ENCODE measurements at places on chromosomes 11 and 22.

- DNase-seq: no peak
Observed at GRCh38 chr22:26302726-26303125, 126.3 kb upstream of the ASPHD2 start.

DNA sequence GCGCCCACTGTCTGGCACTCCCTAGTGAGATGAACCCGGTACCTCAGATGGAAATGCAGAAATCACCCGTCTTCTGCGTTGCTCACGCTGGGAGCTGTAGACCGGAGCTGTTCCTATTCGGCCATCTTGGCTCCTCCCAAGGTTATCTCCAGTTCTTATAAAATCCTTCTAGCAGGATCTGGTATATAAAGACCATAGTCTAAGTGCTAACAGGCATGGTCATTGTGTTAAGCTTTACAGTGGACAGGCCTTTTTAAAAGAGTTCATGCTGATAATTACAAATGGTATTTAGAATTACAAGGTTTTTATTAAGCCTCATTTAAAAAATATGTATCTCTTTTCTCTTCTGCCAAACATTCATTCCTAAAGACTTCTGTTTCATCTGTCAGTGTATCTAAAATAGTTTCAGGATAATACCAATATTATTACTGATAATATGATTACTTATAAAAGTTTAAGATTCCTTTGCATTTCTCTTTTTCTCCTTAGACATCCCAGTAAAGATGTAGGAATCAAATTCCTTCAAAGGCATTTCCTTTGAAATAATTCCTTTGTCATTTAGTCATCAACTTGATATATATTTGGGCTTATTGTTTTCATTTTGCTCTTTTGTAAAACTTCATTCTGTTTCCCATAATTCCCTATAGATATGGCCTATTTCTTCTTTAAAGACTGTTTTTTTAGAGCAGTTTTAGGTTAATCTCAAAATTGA lies 20.7 kb downstream of the DDX10 start:
- DNase-seq: no peak

DNA sequence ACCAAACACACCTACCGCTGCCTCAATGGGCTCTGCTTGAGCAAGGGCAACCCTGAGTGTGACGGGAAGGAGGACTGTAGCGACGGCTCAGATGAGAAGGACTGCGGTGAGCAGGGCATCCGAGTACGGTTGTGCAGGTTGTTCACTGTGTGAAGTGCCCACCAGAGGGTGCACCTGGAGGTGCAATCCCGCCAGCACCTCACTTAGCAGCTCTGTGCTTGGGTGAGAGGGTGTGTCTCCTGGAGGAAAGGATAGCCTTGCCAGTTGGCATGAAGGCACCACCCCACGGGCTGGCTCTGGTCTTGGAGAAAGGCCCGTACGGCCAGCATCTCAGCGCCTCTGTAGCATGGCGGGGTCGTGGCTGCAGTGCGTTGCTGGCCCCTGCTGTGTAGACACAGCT lies 39.4 kb downstream of the ST14 start:
- no peak for DNase-seq

DNA sequence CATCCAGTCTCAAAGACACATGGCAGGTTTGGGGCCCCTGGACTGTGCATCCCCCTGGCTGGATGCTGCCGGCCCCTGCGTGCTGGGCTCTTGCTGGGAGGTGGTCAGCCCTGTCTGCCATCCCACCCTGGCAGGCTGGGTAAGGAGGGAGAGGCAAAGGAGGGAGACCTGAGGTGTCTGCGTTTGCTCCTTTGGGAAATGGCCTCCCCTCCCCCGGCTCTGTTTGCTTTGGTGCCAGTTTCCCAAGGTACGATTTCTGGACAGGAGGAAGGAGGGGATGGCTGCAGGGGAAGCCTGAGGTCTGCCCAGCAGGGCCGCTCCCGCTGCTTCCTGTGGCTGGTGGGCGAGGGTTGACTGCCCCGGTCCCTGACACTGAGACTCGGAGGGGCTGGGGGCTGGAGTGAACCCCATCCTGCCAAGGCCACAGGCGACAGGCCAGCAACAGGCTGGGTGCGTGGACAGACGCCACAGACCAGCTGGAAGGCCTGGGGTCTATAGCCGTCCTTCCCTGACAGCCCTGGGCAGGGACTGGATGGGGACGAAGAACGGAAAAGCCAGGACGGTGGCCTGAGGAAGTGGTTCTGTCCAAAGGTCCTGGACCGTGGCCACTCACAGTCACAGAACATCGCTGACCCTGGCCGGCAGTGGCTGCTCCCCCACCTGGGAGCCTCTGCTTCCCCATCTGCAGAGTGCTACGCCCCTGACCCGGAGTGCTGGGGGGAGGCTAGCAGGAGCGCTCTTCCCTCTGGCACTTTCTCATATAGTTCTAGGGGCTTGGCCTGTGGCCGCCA lies 38.0 kb downstream of the OSBPL5 start:
- no peak for DNase-seq

- DNase-seq: no peak
Observed at GRCh38 chr11:74443071-74443864, 24.1 kb downstream of the KCNE3 start.

- no peak for DNase-seq
Observed at GRCh38 chr22:39360674-39361413, 11.1 kb downstream of the SYNGR1 start.

DNA sequence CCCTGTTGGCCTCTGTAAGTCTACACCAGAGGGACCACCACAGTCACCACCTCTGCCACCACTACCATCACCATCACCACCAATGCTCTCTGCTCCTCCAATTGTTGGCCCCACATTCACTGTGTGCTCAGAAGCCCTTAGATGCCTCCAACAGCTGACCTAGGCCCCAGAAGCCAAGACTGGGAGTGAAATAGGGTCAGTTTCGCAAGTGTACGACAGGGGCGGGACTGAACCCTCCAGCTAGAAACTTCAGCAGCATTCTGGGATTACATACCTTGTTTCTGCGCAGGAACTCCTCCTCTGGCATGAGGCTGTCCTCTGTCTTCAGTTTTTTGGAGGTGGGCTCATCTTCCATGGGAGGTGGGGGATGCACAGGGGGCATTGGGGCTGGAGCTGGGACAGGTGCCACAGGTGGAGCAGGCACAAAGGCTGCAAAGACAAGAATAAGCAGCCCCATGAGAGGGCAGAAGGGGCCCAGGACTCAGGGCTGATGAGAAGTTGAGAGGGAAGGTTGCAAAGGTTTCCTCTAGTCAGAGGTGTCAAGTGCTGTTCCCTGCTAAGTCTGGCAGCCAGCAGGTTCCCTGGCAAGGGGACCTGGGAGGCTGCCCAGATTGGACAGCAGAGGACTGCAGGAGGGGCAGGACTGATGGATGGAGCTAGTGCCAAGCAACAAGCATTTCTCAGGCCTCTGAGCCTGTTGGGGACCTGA lies 10.2 kb upstream of the TBC1D10A start:
- no peak for DNase-seq

DNA sequence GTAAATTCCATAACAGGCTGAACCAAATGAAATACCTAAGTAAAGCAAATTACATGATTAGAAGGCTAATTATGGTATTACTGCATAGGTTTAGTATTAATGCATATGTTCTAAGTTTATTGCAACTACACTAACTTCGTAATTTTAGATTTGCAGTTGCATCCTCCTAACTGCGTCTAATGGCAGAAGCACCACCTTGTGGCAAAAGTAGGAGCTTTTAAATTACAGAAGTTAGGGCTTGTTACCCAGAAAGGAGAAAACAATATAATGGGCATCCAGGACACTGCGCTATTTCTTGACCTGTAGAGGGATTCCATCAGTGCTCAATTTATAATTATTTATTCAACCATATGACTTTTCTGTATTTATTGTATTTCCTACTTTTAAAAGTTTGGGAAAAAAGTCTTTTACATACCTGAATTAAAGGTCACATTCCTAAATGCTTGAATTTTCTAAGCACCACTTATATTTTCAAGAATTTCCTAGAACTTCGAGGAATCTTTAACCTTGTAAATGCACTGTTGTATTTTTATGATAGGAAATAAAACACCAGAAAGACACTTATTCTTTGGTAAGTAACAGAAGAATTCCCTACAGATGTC lies 16.3 kb upstream of the GPR83 start:
- no peak for DNase-seq

- no peak for DNase-seq
Observed at GRCh38 chr11:121055076-121055475, 31.2 kb downstream of the TBCEL start.

DNA sequence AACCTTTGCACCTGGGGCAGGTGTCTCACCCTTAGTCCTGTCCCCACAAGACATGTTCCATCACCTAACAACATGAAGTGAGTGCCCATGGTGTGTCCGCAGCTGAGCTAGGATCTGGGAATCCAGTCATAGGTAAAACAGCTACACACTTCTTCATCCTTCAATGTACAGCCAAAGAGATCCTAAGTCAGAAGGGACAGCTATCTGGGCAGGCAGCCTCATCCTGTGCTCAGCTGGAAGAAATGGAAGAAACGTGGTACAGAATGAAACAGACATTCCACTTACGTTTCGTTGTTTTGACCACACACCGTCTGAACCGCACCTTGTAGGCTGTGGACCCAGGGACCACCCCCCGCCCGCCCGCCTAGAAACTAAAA lies 30.8 kb downstream of the PDGFB start:
- DNase-seq: no peak

GRCh38 chr22:29718949-29719898 lies 579 bp upstream of the CABP7 start:
- DNase-seq: no peak

GRCh38 chr11:46381819-46382645 lies 563 bp downstream of the MDK start:
- DNase-seq: peak; percentile 38

GRCh38 chr22:30265823-30266444 lies 717 bp downstream of the OSM start:
- DNase-seq: peak; percentile 84

DNA sequence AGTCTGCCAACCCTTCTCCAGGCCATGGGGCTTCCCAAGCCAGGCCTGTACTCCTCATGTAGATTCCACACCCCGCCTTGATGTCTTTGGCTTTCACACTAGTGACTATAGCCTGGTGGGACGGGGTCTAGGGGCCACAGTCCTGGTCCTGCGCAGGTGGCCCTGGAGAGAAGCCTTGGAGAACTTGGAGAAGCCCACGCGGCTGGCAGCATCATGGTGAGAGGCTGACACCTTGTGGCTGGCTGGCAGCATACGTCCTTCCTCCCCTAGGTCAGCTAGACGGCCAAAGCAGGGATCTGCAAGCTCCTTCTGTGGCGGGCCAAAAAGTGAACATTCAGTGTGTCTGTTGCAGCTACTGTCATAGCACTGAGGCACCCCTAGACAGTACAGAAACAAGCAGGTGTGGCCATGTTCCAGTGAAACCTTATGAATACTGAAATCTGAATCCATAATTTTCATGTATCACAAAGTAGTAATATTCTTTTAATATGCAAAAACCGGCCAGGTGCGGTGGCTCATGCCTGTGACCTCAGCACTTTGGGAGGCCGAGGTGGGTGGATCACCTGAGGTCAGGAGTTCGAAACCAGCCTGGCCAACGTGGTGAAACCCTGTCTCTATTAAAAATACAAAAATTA lies 42.0 kb downstream of the FAM83F start:
- DNase-seq: peak; percentile 60

DNA sequence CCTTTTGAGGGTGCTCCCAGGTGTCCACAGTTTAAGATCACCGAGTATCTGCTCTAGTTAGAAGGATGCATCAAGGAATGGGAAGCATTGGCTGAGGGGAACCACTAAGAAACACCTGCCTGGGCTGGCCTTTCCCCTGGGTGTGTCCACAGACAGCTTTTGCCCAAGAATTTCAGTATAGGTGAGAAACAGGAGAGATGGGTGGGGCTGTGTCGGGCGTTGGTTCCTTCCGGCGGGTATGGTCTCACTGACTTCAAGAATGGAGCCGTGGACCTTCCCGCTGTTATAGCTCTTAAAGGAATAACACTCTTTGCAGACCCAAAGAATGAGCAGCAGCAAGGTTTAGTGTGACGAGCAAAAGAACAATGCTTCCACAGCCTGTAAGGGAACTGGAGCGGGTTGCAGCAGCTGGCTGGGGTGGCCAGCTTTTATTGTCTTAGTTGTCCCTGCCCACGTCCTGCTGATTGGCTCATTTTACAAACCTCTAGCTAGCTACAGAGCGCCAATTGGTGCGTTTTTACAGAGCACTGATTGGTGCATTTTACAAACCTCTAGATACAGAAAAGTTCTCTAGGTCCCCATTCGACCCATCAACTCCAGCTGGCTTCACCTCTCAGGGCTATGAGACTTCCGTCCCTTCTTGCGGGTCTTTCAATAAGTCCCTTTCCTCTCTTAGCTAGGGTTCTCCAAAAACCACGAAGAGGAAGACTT lies 2.4 kb downstream of the FADS1 start:
- no peak for DNase-seq

DNA sequence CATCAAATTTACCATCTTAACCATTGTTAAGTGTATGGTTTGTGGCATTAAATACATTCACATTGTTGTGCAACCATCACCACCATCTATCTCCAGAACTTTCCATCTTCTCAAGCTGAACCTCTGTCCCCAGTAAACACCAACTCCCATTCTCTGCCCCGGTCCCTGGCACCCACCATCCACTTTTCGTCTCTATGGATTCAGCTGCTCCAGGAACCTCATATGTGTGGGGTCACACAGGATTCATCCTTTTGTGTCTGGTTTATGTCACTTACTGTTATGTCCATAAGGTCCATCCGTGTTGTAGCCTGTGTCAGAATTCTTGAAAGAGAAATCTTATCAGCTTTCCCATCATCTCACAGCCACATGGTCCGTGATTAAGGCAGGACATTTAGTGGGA lies 16.3 kb downstream of the TSPAN32 start:
- no peak for DNase-seq

- no peak for DNase-seq
Observed at GRCh38 chr22:44159811-44160210, 20.9 kb upstream of the PARVG start.

GRCh38 chr11:111063726-111064517 lies 181.6 kb upstream of the POU2AF2 start:
- no peak for DNase-seq

GRCh38 chr11:5153574-5154431 lies 754 bp downstream of the OR52A1 start:
- no peak for DNase-seq

- DNase-seq: no peak
Observed at GRCh38 chr11:3090096-3090901, 33.1 kb upstream of the CARS1 start.

- DNase-seq: no peak
Observed at GRCh38 chr22:42190274-42190673, 59.7 kb upstream of the CYP2D6 start.

DNA sequence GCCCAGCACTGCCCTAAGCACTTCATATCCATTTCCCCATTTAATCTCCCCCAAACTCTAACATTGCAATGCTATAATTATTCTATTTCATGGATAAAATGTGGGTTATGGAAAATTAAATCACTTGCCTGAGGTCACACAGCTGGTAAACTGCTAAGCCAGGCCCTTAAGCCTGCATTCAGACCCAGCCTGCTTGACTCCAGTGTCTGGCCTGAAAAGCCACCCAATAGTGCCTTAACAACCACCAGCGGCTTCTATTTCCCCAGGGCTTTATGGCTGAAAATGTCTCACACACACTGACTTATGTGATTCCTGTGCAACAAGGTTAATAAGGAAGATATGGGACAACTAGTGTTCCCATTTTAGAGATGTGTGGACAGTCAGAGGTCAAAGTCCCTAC lies 178.5 kb upstream of the SNX19 start:
- no peak for DNase-seq

- DNase-seq: no peak
Observed at GRCh38 chr11:7444091-7444981, 41.0 kb upstream of the OLFML1 start.

All from activated naive CD8-positive, alpha-beta T cell treated with anti-CD3 and anti-CD28 coated beads, Interleukin-2, amount 10 ng/mL, durations not matched to agents 7 days and 5 days (primary cell).